ENCODE measurements at places on chromosomes 11 and 22.

DNA sequence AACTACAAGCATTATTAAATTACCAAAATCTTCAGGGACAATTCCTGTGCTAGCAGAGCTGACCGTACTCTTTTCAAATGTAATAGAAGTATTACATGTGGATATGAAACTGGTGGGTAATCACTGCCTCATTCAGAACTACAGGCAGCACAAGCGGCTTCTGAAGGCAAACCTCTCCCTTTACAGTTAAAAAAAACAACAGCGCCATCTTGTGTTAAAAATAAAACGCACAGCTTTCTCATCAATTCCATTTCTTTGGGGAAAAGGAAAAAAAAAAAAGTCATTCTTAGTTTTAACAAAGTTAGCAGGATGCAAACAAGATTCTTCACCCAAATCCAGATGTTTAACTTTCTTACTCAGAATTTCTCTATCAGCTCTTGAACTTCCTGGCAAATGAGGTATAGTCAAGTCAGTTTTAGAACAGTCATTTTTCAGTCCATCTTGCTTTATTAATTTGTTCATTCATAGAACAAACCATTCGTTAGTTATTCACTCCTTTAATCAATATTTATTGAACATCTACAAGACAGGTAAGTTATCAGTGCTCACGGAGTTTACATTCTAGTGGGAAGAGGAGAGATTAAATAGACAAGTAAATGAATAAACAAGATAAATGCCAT is 331.8 kb upstream of the MPPED2 start:
- peak; percentile 49 for DNase-seq

DNA sequence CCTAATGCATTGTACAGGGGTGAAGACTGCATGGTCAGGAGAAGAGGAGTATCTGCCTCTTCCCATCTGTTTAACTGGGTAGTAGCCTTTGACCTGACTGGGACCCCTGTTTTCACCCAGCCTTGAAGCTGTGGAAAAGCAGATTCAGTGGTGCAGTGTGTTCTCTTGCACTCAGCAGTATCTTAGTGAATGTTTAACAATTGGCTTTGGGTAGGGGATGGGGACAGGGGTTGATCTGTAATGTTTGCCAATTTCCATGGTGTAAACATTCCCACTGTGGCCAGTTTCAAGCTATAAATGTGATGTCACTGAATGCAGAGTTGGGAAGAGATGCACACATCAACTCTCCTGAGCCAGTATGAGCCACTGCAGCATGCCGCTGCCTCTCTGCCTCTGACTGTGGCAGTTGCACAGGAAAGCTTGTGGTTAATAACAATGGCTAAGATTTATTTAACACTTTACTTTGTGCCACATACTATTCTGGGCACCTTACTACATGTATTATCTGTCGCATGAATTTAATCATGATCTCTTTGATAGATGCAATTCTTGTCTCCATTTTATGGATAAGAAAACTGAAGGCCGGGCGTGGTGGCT is 15.7 kb downstream of the FJX1 start:
- DNase-seq: no peak

GRCh38 chr22:33105501-33105911 is 47.3 kb upstream of the SYN3 start:
- DNase-seq: no peak

- DNase-seq: peak; percentile 67
Observed at GRCh38 chr22:22558972-22559603, at the start of gene PRAME. Gene PRAME, minus strand, starts transcription at chr22:22559265. Its CDS starts 2,433 bp downstream, at chr22:22556832.

DNA sequence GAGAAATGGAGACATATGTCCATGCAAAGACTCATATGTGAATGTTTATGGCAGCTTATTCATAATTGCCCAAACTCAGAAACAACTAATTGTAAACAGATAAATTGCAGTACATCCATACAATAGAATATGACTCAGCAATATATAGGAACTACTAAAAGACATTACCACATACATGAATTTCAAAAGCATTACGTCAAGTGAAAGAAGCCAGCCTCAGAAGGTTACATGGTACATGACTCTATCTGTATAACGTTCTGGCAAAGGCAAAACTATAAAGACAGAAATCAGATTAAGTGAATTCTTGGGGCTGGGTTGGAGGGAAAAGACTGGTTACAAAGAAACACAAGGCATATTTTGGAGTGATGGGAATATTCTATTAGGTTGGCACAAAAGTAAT is 7.2 kb downstream of the KCTD21 start:
- no peak for DNase-seq

DNA sequence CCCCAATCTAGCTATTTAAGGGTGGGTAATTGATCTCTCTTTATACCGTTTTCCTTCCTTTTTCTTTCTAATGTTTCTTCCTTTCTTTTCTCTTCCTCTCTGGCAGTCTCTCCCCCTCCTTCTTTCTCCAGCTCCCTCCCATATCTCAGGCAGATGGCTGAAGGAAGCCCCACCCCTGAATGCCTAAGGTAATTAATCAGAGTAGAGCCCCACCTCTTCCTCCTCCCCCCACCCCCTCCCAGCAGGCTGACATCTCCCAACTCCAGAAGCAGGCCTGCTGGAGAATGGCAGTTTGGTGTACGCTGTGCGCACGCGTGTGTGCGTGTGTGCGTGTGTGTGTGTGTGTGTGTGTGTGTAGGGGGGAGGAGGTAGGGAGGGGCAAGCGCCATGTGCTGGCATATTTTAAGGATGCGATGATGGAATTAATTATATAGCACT is 122.6 kb downstream of the APOL5 start:
- DNase-seq: peak; percentile 88

- DNase-seq: no peak
Observed at GRCh38 chr11:117860139-117860538, 16.3 kb downstream of the FXYD6 start.

- no peak for DNase-seq
Observed at GRCh38 chr22:30402028-30402765, 5.4 kb downstream of the SEC14L2 start.

GRCh38 chr22:41177040-41177621 is 28.0 kb upstream of the L3MBTL2 start:
- no peak for DNase-seq

DNA sequence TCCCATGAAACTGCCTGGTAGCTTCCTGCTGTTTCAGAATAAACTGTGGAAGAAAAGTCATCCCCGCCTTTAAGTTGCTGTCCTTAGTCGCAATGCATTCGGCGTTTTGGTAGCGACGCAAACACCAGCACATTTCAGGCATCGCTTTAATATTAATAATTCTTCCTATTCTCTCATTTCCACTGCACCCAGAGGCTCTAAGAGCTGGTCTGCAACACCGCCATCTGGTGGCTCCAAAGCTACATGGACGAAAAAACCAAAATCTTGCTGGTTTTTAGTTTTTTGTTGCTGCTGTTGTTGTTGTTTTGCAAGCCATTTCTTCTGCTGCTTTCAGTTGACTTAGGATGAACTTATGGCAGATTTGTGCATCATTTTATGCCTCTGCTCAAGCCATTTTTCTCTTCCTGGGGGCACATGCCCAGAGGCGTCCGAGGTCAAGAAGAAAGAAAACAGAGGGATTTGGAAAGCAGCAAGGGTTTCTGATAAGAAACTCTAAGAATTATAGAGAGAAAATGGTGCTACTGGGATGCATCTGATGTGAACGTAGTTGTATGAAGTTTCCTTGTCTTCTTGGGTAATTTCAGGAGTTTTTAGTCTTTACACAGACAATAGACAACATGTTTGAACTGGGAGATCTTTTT is 345.4 kb upstream of the KIRREL3 start:
- DNase-seq: peak; percentile 32

DNA sequence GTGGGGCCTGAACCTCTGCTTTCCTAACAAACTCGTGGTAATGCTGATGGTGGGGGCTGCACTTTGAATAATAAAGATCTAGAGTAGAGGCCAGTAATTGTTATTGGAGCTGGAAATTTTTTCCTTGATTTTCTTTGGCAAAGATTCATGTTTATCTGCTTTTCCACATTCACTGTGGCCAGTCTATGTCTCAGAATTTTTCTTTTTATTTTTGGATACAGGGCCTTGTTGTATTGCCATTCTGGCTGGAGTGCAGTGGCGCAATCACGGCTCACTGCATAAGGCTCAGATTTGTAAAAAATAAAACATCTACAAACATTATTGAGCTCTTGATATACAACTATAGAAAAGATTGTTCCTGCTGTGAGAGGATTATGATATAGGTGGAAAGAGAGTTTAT is 1.6 kb downstream of the TMEM135 start:
- no peak for DNase-seq

DNA sequence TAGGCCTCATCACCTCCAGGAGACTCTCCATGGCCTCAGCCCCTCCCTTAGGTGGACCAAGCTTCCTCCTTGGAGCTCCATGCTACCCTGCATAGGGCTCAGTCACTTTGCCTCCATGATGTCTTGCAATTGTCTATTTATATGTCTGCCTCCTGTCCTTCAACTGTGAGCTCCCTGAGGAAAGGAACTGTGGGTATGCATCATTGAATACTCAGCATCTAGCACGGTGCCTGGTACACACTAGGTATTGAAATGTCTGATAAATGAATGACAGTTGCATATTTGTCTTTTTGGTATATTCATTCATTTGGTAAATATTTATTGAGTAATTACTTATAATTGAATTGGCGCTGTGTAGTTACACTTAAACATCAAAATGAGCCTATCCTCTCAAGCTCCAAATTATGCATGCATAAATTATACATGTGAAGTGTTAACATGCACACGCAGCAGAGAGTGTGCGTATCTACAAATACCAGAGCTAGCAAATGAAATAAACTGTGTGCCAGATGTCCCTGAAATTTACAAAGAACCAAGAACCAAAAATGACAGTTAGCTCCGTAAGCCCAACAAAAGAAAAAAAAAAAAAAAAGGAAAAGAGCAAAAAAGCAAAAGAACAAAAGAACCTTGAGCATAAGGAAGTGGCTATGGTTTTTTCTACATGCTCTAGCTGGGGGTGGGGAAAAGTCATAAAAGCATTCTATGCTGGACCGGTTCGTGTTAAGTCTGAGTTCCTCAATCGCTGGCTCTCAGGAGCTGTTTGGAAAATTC is 25.2 kb downstream of the GRAP2 start:
- no peak for DNase-seq

DNA sequence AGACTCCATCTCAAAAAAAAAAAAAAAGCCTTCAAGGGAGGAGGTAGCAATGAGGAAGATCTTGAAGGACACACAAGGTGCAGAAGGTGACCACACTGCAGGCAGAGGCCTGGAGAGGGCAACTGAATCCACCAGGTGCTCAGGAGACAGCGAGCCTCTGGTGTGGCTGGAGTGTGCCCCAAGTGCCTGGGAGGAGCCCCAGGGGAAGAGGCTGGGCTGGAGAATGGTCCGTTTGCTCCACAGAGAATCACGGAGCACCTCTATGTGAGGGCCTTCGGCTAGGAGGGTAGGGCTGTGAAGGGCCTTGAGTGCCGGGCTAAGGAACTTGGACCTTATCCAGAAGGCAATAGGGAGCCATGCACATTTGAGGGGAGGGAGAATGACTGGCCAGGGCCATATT is 50.3 kb downstream of the ARRB1 start:
- no peak for DNase-seq
